ENCODE measurements at places on chromosomes 7 and 10.

DNA sequence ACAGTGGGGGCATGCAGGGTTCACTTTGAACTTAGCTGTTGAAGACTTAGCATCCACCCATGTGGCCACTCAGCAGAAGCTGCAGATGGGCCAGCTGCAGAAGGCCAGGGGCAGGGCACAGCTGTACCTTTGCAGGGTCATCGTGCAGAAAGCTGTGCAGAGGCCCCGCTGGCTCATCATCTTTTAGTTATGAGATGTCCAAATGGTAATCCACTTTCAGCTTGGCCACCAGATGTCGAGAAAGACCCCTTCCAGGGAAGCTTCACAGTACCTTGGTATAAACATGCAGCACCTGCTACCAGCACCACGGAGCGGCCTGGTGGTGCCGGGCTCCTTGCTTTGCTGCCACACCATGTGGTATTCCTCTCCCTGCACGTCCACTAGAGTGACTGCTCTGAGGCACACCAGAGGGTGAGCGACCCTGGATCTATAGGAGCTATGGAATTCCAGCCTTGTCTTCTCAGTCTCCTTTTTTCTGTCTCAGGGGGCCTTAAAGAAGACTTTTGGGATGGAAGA is 74.2 kb upstream of the LAMB4 start:
- no peak for DNase-seq

DNA sequence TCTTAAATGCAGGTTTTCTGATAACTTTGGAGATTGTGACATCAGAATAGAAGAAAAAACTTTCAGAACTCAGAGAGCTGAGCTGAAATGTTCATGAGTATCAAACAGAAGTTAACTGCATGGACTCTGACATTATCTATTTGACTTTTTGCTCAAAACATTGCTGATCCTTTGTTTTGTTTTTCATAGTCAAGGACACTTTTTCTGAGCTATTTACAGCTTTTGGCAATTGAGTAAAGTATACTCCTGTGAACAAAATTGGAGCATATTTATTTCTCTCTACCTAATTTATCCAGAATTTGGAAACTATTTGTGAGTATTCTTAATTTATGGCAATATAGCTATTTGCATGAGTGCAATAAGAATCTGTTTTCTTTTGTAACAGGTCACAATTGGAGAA is 11.1 kb downstream of the KCP start:
- DNase-seq = no peak

GRCh38 chr7:87712571-87712970 is 84.4 kb downstream of the RUNDC3B start:
- DNase-seq = no peak

DNA sequence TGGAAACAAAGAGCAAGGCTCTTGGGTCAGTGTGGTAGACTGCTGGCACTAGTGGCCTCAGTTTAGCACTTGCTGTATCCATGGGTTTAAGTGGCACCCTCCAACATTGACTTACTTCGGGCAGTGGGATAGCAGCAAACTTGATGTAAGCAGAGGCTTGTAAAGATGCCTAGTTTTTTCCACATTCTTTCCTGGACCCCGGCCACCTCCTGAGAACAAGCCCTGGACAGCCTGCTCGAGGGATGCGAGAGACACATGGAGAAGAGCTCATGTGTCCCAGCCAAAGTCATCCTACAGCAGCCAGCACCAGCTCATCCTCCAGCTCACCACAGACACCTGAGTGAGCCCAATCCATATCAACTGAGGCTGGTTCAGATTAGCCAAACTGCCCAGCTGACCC is 142.7 kb upstream of the PCBD1 start:
- DNase-seq = no peak

DNA sequence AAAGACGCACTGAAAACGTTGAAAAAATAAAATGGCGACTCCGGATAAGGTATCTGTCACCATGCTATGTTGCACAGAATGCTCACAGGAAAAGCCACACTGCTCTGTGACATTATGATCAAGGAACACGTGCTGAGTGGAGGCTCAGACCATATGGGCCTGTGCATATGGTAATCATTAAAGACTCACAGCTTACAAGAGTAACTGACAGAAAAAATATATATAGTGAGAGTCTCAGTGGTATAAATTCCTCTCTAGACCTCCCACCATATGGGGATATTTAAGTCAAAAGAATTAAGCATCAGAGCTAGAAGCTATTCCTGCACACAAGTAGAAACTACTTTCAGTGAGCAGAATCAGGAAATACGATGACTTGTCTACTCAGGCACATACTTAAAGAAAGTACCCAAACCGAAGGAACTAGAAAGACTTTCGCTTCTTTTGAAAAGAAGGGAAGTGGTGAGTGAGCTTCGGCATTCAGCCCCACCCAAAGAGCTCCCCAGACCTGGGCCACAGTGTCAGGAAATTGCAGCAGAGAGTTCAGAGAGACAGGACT is 65.1 kb upstream of the MPP7 start:
- no peak for DNase-seq

DNA sequence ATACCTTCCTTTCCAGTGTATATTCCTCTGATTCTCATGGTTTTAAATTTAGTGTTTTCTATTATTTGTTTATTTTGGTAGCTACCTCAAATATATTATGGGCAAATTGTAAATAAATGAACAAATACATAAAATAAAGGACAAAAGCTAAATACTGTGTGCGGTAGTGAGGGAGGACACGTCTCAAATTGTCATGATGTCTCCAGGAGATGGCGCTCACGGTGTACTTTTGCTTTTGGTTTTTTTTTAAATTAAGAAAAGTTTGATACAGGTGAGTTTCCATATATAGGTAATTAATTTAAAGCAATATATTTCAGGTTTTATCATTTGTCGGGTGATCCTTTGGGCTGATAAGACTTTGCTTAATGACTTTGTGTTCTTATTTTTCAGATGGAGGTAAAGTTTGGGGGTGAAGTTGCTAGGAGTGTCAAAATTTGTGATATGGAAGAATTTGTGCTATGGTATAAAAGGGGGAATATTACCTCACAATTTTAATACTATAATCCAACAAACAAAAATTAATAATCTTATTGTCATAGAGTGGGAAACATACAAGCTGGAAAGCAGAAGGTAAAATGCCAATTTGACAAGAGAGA is 68.4 kb upstream of the TMEM229A start:
- no peak for DNase-seq

Data from RCC 7860 (cell line).